ENCODE measurements at places on chromosomes 2 and 18.

DNA sequence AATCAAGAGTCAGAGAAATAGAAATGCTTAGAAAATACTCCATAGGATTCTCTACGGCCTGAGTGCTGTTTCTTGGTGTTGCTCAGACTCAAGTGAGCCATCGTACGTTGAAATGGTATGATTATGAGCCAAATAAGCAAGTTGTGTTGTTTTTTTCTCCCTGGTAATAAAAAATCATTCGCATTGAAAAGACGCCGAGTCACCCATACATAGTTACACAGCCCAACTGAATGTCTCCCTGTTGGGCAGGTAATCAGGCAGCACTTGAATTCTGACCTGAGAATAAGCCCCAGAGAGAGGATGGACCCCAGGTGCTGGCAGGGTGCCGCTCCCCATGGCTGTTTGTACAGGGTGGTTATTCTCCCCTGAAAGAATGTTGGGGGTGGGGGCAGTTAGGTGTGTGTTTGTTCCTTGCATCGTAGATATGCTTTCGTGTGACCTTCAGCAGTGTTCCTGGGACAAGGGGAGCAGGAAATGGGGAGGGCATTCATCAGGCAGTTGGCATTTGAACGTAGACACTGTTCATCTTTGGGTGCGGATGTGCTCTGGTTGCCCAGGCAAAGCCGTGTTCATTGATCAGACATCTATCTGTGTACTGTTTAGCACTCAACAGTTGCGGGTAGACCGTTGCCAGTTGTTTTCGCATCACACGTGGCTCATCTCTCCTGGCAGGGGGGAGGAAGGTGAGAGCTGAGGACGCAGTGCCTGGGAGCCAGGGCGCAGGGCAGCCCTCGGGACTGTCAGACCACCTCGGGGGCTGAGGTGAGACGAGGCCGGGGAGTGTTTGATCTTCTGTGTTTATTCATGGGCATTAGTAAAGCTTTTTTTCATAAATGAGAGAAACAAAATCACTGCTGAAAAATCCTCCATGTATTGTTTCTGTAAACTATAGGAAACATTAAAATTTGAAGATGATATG lies 27.3 kb downstream of the MTCL1 start:
- no peak for DNase-seq

- no peak for DNase-seq
Observed at GRCh38 chr2:127007652-127008051, 99.3 kb downstream of the BIN1 start.

DNA sequence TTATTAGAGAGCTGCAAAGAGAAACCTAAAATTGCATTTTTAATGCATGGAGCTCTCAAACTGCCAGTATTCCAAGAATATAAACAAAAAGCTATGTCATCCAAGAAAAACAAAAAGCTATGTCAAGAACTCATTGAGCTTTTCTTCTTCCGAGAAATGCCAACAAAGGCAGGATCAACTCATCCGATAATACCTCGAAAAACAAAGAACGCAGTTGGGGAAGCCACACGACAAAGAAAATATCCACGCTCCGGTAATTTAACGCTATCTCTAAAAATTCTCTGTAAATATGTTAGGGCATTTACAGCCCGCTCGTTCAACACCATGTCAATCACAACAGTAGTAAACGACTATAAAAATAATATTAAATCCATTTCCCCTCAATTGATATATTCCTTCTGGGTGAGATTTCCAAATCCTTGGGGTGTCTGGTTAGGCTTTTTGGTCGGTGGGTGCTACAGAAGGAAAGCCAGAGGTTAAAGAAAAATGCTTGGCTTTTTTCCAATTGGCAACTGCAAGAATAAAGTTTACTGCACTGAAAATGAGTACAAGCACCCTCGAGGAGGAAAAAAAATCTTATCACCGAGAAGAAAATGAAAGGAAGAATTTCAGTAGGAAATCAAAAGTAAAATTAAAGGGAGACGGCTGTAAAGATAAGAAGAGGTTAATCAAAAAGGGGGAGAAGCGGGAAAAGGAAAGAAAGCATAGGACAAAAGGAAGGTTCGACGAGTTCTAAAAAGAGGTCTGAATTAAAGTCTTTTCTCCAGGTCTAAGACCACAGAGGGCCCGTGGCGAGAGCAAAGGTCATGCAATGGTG lies 856 bp downstream of the TIA1 start:
- no peak for DNase-seq

GRCh38 chr2:17495590-17495989 lies 22.6 kb downstream of the RAD51AP2 start:
- no peak for DNase-seq

- no peak for DNase-seq
Observed at GRCh38 chr2:195051401-195051800, 605.6 kb upstream of the SLC39A10 start.

GRCh38 chr2:130381619-130382018 lies 25.8 kb downstream of the PTPN18 start:
- DNase-seq: no peak

DNA sequence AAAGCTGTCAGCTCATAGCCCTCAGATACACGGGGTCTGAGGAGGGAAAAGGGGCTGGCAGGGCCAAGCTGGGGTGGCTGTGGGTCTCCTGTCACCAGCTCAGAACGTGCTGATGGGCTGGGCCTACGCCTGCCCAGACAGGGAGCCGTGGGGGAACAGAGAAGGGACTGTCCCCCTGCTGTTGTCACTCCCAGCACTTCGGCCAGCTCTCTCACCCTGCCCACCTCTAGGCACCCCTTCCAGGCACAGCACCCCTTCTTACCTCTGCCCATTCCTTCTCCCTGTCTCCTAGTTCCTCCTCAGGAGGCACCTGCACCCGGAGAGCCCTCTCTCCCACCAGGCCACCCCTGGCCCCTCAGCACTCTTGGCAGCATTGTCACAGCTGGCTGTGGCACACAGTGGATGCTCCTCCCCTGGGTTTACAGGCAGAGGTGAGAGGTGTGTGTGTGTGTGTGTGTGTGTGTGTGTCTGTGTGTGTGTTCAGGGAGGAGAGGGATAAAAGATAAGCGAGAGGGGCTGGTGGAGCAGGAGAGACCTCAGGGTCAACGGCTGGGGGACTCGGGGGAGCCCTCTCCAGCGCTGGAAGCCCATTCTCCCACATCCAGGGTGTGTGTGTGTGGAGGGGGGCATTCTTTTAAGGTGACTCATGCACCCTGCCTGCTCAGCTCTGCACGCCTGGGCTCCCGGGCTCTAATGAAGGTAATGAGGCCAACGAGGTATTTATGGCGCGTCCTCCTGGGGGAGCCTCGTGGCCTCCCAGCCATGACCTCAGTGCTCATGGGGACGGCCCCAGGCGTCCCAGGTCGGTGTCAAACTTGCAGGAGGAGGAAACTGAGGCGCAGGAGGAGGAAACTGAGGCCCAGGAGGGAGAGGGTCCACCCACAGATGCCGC lies 66.1 kb upstream of the SMAD7 start:
- peak; percentile 52 for DNase-seq

GRCh38 chr2:68594041-68594440 lies 49.3 kb upstream of the PROKR1 start:
- DNase-seq: no peak

All from ecto neural progenitor cell (in vitro differentiated cells).